ENCODE measurements at places on chromosomes 2 and 18.

- no peak for DNase-seq
These were observed 84.8 kb upstream of the PTPRM start for GRCh38 chr18:7482342-7482741.

- no peak for DNase-seq
These were observed 83.8 kb downstream of the FAM117B start for GRCh38 chr2:202718614-202719013.

GRCh38 chr2:62076980-62077638 lies 118.8 kb upstream of the B3GNT2 start:
- DNase-seq: no peak

DNA sequence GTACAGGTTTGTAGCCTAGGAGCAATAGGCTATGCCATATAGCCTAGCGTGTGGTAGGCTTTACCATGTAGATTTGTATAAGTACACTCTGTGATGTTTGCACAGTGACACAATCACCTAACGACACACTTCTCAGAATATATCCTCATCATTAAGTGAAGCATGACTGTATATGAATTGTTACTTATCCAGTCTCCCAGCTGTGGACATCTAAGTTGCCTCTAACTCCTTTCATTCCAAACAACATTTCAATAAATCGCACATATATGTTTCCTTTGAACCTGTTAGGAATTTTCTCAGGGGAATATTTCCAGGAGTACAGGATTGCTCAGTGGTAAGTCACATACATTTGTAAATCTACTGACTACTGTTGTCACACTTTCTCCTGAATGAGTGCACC lies 90.0 kb downstream of the ARHGAP15 start:
- DNase-seq: no peak

- DNase-seq: no peak
These were observed 20.3 kb downstream of the TRAPPC12 start for GRCh38 chr2:3399829-3400228.

DNA sequence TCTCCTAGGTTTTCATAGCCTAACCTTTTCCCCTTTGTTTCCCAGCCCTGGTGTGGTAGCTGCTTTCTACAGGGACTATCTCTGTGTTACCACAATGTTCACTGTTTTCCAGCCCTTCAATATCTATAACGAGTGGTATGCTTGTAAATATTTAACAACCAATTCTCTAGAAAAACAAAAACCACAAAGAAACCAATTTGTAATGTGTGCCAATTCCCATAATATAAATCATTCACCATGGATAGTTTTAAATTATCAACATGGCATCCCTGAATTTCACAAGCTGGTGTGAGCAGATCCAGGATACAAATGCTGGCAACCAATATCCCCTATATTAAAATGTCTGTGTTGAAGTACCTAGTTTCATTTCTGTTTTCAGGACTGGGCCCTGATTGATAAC lies 207.5 kb upstream of the FBXO11 start:
- no peak for DNase-seq

DNA sequence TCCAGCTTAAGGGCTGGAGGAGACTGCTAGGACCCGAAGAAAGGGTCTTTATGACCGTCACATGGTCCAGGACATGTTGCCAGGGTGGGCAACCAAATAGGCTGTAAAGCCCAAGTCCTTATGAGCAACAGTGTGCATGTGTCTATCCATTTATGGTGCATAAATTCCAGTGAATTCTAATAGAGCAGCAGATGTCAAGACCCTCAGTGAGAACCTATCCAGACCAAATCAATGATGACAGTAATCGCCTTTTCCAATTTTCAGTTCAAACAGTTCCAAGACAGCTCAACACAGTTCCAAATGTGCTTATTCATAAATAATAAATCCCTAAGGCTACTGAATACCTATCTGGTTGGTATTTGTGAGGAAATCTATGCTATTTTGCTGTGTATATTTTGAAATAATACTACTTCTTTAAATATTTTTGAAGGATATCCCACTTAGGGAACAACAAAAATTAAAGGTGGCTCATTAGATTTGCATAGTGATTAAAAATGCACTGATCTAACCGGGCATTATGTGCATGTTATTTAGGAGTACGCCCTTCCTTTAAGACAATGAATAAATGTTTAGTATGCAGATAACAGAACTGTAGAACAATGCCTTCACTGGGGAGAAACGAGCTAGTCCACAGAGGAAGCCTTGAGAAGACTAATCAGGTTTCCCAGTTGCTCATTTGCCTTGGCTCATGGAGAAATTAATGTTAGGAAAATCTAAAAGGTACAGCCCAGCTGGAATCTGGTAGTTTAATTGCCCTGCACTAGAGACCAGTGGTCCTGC lies 519.5 kb upstream of the CHAC2 start:
- no peak for DNase-seq

DNA sequence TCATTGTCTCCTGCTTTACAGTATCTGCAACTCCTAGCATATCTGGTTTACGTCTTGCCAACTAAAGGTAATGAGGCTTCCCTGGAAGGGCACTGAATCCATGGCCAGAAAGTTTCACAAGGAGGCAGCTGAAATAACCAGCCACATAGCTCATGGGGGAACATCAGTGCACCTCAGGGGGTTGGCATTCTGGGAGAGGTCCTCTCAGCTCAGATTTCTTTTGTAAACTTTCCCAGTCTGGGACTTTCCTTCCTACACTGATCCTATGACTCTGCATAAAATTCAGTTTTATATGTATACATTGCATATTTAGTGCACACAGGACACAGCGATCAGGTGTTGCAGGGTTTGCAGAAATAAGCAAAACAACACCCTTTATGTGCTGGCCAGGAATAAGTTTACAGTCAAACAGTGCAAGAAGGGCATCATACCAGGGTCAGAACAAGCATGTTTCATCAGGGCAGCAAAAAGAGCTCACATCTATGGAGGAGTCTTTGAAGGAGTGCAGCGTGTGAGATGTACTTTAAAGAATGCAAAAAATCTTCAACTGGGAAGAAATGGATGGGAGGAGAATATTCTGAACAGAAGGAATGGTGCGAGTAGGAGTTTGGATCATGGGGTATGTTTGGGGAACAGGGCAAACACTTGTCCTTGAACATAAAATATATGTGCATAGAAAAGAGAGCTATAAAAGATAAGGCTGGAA lies 240.6 kb upstream of the RAB12 start:
- DNase-seq: no peak

DNA sequence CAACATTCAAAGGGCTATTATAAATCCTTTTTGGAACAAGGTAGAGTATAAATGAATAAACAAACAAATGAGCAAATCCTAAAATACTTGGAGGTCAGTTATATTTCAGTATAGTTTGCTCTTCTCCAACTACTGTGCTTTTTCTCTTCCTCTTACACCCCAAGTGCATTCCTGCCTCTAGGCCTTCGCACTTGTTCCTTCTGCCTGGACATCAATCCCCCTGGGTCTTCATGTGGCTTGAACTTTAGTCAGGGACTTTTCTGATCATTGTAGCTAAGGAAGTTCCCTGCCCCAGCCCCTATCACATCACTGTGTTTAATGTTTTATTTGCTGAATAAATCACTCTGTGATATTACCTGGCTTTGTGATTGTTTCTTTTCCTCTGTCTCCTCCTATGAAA lies 418.2 kb upstream of the HNRNPA3 start:
- no peak for DNase-seq

DNA sequence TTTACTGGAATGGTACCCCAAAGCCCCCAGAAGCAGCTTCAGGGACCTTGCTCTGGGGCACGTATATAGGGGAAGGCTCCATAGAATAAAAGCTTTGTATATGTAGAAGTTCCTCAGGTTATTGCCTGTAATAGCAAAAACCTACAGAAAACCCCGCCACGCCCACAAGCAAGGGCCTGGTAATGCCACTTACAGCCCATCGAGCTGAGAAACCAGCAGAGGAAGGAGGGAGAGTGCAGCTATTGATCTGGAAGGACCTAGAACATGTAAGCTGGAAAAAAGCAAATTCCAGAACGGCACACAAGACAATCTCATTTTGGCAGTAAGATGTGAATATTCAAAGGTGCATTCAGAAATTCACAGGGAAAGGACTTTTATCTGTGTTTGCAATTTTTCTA lies 15.8 kb downstream of the HS1BP3 start:
- DNase-seq: no peak

- DNase-seq: no peak
These were observed 26.8 kb downstream of the SLC30A6 start for GRCh38 chr2:32192418-32192817.

GRCh38 chr18:48840491-48840877 lies 110.3 kb downstream of the SMAD7 start:
- DNase-seq: no peak

GRCh38 chr18:35746826-35747339 lies 165.3 kb downstream of the GALNT1 start:
- DNase-seq: no peak

- DNase-seq: no peak
These were observed 96.4 kb upstream of the DDX18 start for GRCh38 chr2:117718048-117718447.

DNA sequence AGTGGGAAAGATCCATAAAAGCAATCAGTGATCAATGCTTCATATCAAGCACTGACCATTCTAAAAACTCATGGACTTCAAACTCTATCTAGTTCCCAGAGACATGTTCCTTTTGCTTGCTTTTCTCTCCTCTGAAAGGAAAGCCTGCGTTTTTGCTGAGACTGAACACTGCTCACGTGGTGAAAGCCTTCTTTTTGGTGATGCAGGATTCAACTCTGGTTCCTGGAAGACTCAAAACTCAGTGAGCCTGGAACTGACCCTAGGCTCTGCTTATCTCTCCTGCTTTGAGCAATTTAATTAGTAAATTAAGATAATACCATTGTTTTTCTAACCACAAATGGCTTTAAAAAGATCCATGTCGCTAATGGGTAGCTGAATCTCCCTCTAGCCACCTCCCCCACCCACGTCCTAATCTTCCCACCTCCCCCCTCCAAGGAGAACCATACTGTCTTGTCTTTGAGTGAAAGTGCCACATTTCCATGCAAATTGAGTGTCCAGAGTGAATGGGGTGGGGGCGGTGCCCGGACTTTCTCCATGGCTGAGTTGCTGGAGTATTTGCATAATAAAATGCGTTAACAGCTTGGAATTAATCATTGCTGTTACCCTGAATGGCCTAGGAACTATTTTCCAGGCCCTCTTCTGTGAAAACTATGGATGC lies 130.5 kb downstream of the BCL11A start:
- no peak for DNase-seq

DNA sequence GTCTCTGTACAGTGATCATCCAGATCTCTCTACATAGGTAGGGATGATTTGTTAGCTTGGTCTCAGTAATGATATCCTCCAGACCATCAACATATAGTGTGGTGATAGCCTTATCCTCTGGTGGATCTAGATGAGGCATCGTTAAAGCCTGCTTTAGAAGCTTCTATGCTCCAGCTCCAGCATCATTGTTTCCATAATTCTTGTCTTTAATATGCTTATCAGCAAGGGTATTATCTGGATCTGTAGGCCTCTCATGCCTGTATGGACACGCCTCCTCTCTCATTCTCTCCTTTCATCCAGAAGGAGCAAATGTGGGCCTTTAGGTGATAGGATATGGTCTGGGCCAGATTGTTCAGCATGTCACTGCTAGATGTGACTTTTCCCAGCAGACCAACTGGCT lies 234.5 kb upstream of the CHST9 start:
- DNase-seq: no peak

DNA sequence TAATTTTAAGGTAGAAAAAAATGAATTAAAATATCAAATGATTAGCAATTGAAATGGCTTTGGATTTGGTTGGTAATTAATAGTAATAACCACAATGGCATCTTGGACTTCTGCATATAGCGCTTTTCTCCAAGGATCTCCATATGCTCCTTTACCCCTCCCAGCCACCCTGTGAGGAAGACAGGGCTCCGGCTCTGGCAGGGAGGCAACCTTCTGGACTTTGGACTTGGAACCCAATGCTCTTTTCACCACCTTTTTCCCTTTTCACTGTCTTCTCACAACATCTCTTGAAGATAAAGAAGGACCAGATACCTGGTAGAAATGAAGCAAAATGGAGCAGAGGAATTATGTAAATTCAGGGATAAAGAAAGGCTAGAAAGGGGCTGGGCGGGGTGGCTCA lies 23.8 kb upstream of the SERTAD2 start:
- no peak for DNase-seq

DNA sequence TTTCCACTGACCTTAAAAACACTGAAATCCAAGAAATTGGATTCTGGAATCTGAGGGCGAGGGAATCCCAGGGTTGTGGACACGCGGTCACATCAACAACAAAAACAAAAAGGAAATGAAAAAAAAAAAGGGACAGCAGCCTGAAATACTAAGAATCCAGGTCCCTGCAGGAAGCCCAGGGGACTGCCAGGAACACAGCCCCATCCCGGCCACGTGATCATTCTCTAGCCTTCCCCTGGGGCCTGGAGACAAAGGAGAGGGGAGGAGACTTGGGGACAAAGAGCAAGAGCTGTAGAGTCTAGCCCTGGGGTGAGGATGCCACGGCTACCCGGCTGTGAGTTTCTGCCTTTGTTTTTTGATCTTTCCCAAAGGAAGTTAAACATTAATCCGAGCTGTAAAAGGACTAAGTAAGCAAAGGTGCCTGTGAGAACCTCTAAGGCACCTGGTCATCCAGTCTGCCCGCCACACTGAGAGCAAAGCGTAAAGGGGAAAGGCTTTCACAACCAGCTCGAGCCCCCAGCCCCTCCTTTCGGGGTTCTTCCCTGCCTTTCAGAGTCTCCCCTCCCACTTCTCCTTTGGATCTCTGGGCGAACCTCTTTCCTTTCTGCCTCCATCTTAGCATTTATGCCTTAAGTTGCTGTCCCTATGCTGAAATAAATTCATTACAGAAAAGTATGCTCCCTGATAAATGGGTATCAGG lies 57.9 kb upstream of the MSH2 start:
- no peak for DNase-seq

- no peak for DNase-seq
These were observed 844.3 kb downstream of the MBD2 start for GRCh38 chr18:53380063-53380639.

- DNase-seq: no peak
These were observed 6.5 kb downstream of the SULT6B1 start for GRCh38 chr2:37181726-37182684.

DNA sequence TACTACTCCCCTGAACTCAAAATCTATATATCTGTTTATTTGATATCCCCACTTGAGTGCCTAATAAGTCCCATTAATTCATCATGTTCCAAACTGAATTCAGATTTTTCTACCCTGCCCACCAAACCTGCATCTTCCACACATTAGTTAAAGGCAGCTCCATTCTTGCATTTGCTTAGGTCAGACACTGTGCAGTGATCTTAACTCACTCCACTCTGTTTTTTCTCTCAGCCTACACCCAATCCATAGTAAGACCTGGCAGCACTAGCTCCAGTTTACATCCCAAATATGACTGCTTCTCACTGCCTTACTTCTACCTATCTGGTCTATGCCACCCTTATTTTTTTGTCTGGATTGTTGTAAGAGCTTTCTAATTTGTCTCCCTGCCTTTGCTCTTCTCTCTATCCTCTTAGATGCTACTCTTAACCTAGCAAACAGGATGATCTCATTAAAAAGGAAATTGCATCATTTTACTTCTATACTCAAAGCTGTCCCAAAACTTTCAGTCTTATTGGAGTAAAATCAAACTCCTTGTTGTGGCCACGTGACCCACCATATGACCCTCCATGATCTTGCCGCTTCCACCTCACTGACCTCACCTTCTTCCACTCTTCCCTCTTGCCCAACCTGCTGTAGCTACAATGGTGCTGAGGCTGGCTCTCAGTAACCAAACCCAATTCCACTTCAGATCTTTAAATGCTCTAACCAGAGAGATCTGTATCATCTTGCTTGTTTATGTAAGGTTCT lies 274.9 kb upstream of the FANCL start:
- no peak for DNase-seq

Data from stimulated activated CD4-positive, alpha-beta T cell treated with anti-CD3 and anti-CD28 coated beads, Interleukin-4, amount 100 ng/mL, for 1 hour (primary cell).